ENCODE measurements at places on chromosomes 12 and 14. TPM values are rescaled to one million over a fixed set of nuclear protein-coding genes. Genes with fewer than 3 reads are reported as not detected.

DNA sequence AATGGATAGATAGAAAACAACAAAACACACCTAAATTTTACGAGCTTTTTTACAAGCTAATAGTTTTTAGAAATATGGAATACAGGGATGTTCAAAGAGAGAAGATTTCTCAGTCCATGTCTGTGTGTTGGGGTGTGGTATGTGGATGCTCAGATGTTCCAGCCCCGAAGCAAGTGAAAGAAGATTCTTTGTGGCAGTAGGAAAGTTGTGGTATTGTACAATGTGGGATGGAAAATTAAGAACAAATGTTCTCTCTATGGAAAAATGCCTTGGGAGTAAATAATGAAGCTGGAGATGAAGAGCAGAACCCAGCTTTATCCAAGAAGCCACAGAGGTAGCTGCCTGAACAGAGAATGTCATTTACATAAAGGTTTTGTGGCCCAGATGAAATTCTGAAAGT lies 150.3 kb upstream of the PRKD1 start:
- ATAC-seq: no peak

LMO3 gene
- total RNA-seq: 14.0 TPM

GRCh38 chr14:77154421-77154820 lies 12.8 kb upstream of the ZDHHC22 start:
- no peak for ATAC-seq

SRSF5 gene
- total RNA-seq: 390 TPM

GRCh38 chr12:25959071-25959961 lies 834 bp downstream of the RASSF8 start:
- peak; percentile 20 for ATAC-seq

DNA sequence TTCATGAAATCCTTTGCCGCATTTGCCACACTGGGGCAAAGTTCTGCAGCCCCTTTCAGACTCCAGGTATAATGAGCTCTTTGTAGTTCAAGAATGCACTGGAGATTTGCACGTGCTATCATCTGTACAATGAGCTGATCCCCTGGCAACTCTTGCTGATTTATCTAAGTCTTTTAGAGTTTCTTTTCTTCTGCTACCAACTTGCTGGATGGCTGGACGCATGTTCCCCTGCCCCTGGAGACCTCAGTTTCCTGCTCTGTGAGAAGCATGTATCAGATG lies 103.2 kb downstream of the CMKLR1 start:
- peak; percentile 70 for ATAC-seq

ITGB7 gene
- 1.1 TPM for total RNA-seq

DNA sequence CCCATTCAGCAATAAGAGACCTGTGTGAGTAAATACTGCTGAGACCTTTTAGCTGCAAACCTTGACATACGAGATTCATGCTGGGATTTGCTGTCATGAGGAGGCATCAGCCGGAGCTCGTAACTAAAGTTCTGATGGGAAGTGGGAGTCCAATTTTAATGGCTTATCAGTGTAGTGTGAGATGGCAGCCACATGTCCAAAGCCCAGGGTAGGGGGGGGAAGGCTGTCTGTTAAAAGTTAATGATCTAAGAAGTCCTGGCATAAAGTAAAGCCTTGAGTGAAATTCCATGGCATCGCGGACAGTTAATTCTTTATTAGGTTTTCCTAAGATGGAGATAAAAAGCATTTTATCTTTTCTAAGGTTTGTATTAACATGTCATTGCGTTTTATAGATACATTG lies 240.0 kb downstream of the AACS start:
- ATAC-seq: no peak

GRCh38 chr14:65330416-65330815 lies 82.1 kb upstream of the FUT8 start:
- ATAC-seq: no peak

KCNK13 gene
- total RNA-seq: 1.00 TPM

- ATAC-seq: no peak
These were observed 18.4 kb downstream of the SAV1 start for GRCh38 chr14:50649691-50650090.

DNA sequence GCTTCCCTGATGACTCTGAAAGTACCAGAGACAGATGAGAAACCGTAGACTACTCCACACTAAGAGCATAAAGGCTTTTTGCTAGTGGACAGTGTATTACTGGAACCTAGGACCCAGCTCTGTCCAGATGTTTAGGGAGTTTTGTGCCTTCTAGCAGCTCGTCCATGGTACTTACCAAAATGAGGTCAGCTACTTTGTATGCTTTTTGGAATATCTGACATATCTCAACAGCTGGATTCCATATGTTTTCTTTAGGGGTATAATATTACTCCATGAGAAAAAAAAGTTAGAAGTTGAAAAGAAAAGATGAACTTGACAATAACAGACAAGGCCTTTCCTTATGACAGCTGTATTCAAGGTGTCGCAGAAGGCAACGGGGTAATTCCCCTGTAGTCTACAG lies 32.1 kb upstream of the FRMD6 start:
- ATAC-seq: no peak

DNA sequence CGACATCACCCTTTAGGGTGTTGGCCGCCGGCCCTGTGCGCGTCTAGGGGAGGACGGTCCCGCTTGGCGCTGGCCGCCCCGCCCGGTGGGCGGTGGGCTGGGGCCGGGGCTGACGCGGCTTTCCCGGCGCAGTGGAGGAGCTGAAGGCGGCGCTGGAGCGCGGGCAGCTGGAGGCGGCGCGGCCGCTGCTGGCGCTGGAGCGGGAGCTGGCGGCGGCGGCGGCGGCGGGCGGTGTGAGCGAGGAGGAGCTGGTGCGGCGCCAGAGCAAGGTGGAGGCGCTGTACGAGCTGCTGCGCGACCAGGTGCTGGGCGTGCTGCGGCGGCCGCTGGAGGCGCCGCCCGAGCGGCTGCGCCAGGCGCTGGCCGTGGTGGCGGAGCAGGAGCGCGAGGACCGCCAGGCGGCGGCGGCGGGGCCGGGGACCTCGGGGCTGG lies 3.6 kb downstream of the TNFAIP2 start:
- ATAC-seq: peak; percentile 70

TMEM233 gene
- 0.53 TPM for total RNA-seq

- ATAC-seq: no peak
These were observed 194.1 kb downstream of the KTN1 start for GRCh38 chr14:55773984-55774545.

GRCh38 chr12:16027002-16027401 lies 115.9 kb downstream of the DERA start:
- ATAC-seq: no peak

GRCh38 chr12:19025582-19025981 lies 104.0 kb upstream of the PLEKHA5 start:
- peak; percentile 72 for ATAC-seq

PTHLH gene
- total RNA-seq: 8.5 TPM

- ATAC-seq: no peak
These were observed 5.4 kb downstream of the RPS6KL1 start for GRCh38 chr14:74917646-74918081.

DNA sequence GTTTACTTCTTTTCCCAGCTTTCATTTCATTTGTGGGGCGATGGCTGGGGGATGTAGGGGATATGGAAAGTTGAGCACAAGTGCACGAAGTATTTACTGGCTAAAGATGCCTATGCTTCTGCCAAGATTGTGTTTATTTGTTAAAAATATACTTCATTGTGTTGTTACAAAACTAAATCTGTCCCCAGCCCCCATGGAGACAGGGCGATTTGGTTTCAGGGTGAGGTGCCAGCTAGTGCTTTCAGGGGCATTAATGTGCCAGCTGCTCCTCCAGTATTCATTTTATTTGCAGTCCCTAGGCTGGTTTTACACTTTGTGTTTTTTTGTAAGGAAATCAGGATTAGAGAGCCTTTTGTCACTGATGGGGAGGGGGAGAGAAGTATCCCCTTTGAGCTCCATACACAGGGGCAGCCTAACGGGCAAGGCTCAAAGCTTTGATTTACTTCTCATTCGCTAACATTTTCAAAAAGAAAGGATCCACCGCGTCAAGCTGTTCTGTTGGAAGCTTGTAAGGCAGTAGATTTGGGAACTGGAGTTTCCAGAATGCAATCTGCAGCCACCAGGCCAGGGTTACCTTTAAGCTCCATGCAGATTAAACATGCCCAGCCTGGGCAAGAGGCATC lies 198.7 kb upstream of the PLEKHG7 start:
- no peak for ATAC-seq

GRCh38 chr12:11981121-11981733 lies 89.5 kb upstream of the BCL2L14 start:
- ATAC-seq: peak; percentile 78

DNA sequence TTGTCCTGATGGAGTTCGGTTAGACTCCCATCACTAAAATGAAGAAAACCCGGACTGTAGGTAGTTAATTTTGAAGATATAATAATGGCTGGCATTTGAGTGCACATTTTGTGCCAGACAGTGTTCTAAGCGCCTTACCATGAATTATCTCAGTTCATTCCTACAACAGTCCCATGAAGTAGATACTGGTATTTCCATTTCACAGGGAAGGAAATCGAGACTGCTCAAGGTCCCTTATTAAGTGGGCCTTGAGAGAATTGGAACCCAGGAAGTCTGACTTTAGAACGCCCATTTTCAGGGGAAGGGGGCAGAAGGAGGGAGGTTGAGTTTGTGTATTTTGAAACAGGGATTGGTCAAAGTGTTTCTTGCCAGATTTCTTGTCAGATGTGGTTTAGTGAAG lies 855 bp downstream of the MNAT1 start:
- ATAC-seq: no peak

GRCh38 chr14:67746927-67747326 lies 45.2 kb downstream of the RDH12 start:
- no peak for ATAC-seq

- no peak for ATAC-seq
These were observed 253.1 kb downstream of the ANO6 start for GRCh38 chr12:45468751-45469615.

ADSS1 gene
- 5.5 TPM for total RNA-seq

PLCZ1 gene
- total RNA-seq: 0.44 TPM

GRCh38 chr12:99984271-99985128 lies at the start of gene ANKS1B:
ANKS1B (minus strand) TSS chr12:99984936; CDS start chr12:99984237, 699 bp downstream.
- peak; percentile 91 for ATAC-seq

SP1 gene
- 29.0 TPM for total RNA-seq

KRT5 gene
- total RNA-seq: 2.4 TPM

DNA sequence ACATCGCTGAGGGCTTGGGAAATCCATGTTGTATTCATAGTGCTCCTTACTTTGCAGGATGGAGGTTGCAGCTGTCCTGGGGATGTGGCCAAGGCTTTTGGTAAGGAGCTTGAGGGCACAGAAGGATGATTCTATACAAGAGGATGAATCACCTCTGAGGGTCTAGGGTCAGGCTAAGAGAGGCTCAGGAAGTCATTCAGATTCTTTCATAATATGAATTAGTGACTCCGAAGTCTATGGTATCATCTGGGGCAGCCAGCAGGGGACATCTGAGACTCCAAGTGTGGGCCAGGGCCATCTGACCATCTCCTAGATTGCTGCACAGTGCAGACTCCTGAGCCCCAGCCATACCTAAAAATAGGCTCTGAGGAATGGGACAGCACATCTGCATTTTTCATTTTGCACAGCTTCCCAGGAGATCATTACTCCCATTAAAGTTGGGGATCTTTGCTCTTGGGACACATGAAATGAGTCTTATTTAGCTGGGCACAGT lies 4.8 kb downstream of the GMPR2 start:
- ATAC-seq: no peak

GRCh38 chr12:32437095-32437515 lies 37.7 kb downstream of the FGD4 start:
- ATAC-seq: peak; percentile 29

DNA sequence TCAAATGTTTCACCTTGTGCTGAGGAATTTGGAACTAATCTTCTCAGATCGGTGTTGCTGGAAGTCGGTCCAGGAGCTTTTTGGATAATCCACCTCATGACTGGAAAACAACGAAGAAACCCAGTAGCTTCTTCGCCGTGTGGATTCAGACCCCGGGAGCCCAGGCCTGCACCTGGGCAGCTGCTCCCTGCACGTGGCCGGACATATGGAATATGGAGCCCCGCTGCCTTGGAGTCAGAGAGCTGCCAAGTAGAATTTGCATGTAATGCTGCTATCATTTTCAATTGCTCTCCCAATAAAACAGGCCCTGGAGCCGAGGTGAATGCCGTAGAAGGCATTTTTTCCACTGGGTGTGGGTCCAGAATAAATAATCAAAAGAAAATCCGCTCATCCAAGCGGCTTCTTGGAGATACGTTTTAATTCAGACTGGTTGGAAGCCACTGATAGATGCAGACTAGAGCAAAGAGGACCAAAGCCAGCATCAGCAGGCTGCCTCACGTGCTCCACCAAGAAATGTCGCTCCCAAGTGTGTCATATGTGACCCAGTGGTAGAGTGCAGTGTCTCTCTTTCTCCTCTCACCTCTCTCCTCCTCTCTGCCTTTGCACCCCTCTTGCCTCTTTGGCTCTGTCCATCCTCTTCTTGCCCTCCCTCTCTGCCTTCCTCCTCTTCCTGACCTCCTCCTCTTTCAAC lies 115.3 kb downstream of the ZNF664 start:
- ATAC-seq: no peak

DNA sequence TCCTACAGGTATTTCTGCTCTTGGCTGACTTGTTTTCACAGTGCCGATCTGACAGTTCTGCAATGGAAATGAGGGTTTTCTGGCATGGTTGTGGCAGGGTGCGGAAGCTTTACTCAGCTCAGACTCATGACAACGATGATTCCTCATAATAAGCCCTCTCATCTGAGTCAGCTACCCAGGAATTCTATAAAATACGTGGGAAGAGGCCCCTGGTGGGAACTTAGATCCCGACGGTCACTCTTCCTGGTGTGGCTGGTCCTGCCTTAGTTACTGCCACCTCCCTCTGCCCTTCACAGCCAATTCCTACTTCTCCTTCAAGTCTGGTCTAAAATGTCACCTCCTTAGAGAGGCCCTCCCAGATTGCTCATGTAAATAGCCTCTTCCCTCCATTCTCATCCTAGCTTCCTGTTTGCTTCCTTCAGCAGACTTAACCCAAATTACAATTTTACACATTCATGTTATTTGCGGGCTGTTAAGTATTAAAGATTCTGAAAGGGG lies 104.2 kb upstream of the MAP1LC3B2 start:
- no peak for ATAC-seq

DNA sequence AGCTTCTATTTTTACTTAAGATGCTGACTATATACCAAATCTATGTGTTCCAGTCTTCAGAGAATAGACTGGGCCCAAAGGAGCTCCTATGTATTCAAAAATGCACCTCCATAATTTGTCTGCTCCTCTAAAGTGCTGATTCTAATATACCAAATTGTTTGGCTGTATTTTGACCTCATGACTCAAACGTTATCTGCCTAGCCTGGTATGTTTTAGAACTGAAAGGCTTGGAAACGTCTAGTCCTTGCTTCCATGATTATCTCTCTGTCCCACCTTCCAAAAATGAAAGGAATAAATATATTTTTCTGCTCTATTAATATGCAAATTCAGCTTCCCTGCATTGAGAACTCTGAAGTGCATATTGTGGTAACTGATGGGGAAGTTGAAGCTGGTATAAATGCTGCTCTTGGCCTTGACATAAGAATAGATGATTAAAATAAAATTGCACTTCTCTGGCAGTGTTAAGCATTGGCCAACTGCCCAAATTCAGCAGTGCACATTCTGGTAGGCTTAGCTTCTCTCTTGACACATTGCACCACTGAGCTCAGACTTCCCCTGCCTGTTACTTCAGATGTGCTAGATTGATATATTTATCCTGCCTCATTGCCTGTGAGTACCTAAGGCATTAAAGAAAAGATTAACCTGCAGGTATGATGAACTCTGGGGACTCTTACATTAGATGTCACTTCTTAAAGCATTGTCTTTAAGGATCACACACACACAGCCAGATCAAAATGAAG lies 882.3 kb downstream of the RPS29 start:
- no peak for ATAC-seq

DGLUCY gene
- total RNA-seq: 111 TPM

OVCH1 gene
- 0.08 TPM for total RNA-seq

SLC10A1 gene
- total RNA-seq: 1.5 TPM

NOS1 gene
- 3.7 TPM for total RNA-seq

All from motor neuron (in vitro differentiated cells).